AG10803 (cell line): ENCODE measurements at places on chromosomes 16 and 17.

- DNase-seq: no peak
Observed at GRCh38 chr16:21727344-21727743, 63.6 kb downstream of the OTOA start.

- no peak for DNase-seq
Observed at GRCh38 chr16:85449191-85449884, 163.8 kb upstream of the GSE1 start.

GRCh38 chr16:81778861-81779535, at the start of gene PLCG2:
TSS of gene PLCG2 (plus strand) at chr16:81779291. CDS start at chr16:81785990, 6,699 bp downstream.
- no peak for DNase-seq

DNA sequence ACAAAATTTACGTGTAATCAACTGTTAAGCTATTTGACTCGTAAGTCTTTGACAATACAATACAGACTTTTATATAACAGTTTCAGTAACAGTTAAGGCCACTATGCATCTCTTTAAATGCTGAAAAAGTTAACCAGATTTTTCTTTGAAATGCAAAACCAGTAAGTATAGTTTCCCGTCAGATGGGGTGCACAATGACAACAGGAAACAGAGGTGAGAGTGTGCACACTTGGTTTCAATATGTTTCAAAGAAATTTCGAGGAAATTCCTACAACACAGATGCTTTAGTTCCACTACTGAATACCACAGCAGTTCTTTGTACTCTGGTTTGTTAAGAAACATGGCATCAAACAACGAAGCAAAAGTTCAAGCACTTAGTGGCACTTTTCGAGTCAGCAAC, 48.4 kb downstream of the RNF157 start:
- DNase-seq: no peak

DNA sequence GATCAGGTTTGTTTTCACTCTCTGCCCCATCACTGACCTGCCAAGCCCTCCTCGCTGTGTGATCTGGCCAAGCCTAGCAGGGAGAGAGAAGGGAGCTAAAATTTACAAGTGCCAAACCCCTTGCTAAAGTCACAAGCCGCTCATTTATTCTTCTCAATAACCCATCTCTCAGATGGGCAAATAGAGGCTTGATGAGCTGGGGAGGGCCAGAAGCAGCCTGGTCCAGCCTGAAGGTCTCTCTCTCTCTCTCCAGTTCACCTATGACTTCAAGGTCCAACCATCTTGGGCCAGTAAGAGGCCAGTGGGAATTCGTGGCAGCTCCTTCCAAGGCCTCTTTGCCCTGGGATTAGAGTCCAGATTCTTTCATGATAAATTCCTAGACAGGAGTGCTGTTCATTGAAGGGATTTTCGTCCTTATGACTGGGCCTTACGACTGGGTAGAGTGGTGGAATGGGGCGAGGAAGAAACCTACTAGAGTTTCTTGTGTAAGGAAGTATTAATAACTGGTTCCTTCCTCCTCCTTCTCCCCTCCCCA, 3.4 kb downstream of the CA7 start:
- DNase-seq: no peak

DNA sequence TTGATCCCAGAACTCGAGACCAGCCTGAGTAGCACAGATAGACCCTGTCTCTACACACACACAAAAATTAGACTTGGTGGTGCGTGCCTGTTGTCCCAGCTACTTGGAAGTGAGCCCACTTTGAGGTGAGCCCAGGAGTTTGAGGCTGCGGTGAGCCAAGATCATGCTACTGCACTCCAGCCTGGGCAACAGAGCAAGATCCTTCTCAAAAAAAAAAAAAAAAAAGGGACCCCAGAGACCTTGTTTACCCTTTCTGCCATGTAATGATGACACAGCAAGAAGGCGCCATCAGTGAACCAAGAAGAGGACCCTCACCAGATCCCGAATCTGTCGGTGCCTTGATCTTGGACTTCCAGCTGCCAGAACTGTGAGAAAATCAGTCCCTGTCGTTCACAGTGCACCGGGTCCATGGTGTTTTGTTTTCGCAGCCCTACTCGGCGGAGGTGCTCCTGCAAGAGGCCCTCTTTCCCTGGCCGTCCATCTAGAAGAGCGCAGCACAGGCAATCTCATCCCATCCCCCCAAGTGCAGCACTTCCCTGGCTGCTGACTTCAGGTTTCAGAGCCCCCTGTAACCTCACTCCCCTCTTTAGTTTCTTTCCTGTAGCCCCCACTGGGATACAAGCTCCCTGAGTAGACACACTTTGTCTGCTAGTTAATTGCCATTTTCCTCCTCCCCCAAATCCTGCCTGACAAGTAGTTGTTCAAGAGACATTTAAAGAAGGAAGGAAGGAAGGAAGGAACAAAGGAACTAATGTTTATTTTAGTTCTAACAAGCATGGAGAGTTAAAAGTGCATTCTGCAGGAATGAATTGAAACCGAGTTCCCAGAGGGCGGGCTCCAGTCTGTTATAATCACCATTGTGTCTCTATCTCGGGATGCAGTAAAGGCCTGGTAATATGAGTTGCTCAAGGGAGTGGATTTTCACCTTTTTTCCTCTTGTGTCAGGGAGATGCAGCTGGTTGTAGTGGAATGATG, 115.3 kb downstream of the SNX29 start:
- DNase-seq: no peak

- no peak for DNase-seq
Observed at GRCh38 chr16:73371584-73372319, 323.8 kb upstream of the ZFHX3 start.

GRCh38 chr17:40559954-40560591, 5.2 kb downstream of the CCR7 start:
- peak; percentile 93 for DNase-seq

DNA sequence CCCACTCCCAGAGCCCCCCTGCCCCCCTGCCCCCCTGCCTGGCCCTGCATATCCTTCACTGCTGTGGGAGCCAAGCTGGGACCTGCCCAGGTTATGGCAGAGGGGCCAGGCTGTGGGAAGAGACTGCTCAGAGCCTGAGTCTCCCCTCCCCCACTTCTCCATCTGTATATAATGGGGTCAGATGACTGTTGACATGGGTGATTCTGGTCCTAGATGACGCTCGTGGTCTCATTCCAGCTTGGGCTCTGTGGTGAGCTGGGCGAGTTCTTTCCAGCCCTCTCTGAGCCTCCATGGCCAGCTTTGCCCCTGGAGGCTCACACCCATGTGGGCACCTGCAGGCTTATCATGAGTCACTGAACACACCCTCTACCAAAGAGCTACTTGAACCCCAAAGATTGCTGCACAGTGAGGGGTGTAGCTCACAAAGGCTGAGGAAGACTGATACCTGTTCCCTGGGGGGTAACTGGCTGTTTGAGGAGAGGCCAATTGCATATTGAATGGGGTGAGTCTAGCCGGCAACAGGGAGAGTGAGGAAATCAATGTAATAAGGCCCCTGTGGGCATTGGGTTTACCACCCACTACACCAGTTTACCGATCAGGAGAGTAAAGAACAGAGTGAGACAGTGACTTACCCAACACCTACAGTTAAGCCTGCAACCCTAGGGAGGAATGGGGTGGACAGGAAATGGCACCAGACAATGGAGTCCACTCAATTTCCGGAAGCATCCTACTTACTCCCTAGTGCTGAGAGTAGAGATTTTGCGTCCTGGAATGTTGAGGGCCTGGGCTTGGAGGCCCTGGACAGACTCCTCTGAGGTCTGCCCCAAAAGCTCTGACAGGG, 4.2 kb upstream of the SREBF1 start:
- peak; percentile 51 for DNase-seq

DNA sequence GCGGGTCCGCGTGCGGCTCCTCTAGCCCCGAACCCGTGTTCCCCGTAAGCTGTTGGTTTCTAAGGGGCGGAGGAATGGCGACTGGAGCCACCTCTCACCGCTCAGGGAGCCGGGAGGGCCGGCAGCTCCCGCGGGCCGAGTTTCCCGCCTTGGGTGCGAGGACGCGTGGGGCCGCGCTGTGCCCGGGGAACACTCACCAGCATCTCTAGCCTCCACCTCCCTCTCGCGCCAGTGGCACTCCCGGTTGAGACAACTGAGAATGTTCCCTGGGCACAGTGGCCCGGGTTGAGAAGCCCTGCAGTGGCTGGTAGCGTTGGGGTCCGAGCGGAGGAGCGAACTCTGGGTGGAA, 560 bp downstream of the TELO2 start:
- no peak for DNase-seq
